SK-N-SH treated with all-trans-retinoic acid at 6 μM for 48 hours (cell line): ENCODE measurements at places on chromosomes 6 and 20.

GRCh38 chr6:42335896-42336295, 115.8 kb downstream of the TRERF1 start:
- ATAC-seq: no peak

- no peak for ATAC-seq
Observed at GRCh38 chr20:24432046-24432442, 37.4 kb upstream of the SYNDIG1 start.

DNA sequence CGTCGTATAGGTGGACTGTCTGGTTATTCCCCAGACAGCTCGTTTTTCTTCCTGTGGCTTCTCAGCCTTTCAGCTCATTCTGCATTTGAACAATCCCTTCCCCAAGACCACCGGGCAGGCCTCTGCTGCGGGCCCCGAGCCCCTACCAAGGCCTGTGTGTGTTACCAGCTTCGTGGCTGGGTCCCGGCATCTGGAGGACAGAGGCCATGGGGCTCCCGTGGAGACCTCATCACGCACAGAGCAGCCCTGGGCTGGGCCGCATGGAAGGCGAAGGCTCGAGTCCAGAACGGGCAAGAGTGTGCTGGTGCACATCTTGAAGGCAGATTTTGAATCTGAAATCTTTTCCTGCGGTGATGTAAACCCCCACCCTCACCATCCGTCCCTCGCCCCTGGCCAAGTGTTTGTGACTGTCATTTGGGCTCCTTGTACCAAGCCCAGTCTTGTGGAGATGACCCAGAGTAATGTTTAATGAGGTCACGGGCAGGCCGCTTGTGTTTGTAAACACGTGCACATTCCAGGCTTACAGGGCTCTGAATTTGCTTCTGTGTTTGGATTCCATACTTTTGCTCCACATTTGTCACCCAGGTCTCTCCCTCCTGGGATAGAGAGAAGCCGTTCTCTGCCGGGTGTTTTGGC, 119.6 kb downstream of the CDH4 start:
- no peak for ATAC-seq

DNA sequence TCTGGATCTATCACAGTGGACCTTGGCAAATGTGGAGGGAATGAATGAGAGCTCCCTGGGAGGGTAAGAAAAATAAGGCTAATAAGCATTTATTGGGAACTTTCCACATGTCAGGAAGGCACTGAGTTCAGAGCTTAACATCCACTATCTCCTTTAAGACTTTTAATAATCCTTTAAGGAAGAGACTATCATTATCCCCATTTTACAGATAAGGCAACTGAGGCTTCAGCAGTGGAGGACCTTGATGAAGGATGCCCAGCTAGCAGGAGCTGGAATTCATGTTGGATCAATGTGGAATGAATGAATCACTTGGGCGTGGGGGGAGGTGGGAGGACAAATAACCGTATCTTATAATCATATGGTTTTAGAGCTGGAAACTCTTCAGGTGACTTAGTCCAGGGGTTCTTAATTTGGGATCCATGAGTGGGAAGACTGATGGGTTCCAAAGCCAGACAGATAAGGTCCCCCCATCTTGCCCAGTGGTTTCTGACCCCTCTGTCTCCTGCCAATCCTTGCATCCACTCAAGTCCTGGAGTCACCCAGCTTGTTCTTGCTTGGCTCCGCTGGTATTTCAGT, 54.9 kb downstream of the CD40 start:
- ATAC-seq: no peak

DNA sequence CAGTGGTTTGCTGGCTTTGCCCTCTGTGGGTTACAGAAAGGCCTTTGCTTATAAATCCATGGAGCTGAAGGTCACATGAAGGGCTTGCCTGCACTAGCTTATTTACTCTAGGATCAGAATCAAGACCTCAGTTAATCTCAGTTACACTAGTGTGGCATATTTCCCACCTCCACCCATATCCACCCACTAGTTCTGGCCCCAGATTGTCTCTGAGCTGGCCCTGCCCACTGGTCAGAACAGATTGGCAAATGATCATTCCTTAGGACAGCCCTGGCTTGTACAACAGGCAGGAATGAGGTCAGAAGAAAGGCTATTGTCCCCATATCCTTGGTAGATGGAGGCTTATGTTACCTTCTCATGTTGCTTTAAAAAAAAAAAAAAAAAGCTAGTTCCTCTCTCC, 33.3 kb upstream of the SASH1 start:
- ATAC-seq: no peak

GRCh38 chr20:25676164-25676809, 20.4 kb downstream of the ZNF337 start:
- no peak for ATAC-seq

GRCh38 chr6:145266432-145267075, 468.8 kb downstream of the EPM2A start:
- ATAC-seq: no peak

GRCh38 chr6:151254451-151255081, 14.8 kb downstream of the AKAP12 start:
- peak; percentile 62 for ATAC-seq

DNA sequence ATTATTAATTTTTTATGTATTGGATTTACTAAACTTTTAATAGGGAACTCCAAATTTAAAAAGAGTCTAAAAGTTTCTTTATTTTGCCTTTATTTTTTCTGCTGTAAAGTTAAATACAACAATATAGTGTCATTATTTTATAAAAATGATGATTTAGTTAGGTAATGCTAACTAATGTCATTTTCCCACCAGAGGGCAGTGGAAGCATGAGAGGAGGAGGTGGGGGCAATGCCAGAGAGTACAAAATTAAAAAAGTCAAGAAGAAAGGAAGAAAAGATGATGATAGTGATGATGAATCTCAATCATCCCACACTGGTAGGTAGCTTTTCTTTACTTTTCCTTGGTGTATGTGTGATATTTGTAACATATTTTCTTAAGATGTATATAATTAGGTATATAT, 20.2 kb upstream of the FHL5 start:
- no peak for ATAC-seq

DNA sequence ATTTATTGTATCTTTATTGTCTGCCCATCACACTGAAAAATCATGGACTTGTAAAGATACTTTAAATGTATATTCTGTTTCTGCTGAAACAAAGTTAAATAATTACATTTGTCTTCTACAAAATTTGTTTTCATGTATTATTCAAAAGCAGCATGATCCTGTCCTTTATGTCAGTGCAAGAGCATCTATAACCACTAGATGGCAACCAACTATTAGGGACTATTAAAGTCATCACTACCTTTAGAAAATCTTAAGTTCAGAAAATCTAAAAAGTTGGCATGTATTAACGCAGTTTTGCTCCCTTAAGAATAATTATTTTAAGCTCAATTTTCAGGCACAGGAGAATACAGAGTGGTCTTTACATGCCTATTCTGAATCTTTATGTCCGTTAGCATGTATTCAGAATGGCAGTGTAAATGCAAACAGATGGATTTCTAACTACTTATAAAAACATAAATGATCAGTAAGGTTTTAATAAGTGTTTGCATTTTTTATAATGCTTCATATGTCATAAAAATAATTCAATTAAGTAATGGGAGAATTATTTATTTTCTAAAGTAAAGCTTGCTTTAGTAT, 17.8 kb downstream of the TMEM30A start:
- ATAC-seq: peak; percentile 87

DNA sequence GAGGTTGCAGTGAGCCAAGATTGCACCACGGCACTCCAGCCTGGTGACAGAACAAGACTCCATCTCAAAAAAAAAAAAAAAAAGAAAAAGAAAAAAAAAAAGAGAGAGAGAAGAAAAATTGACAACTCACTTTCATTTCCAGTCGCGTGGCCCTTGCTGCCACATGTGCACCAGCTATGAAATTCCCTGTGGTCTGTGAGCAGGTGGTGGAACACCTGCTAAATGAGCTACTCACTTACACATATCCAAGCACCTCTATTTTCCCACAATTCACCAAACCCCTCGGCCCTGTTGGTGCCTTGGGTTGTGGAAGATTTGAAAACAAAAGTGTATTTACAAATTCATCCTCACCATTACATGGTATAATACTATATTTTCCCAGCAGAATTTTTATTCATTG, 105.2 kb upstream of the ASF1A start:
- ATAC-seq: no peak

- ATAC-seq: no peak
Observed at GRCh38 chr20:47594157-47594556, 92.5 kb downstream of the NCOA3 start.

- peak; percentile 33 for ATAC-seq
Observed at GRCh38 chr6:48184648-48185047, 73.7 kb upstream of the PTCHD4 start.

GRCh38 chr20:25251558-25251957, 3.7 kb downstream of the PYGB start:
- ATAC-seq: no peak

GRCh38 chr6:133460101-133460500, 218.9 kb downstream of the EYA4 start:
- ATAC-seq: no peak
